ENCODE measurements at places on chromosomes 1 and 21.

DNA sequence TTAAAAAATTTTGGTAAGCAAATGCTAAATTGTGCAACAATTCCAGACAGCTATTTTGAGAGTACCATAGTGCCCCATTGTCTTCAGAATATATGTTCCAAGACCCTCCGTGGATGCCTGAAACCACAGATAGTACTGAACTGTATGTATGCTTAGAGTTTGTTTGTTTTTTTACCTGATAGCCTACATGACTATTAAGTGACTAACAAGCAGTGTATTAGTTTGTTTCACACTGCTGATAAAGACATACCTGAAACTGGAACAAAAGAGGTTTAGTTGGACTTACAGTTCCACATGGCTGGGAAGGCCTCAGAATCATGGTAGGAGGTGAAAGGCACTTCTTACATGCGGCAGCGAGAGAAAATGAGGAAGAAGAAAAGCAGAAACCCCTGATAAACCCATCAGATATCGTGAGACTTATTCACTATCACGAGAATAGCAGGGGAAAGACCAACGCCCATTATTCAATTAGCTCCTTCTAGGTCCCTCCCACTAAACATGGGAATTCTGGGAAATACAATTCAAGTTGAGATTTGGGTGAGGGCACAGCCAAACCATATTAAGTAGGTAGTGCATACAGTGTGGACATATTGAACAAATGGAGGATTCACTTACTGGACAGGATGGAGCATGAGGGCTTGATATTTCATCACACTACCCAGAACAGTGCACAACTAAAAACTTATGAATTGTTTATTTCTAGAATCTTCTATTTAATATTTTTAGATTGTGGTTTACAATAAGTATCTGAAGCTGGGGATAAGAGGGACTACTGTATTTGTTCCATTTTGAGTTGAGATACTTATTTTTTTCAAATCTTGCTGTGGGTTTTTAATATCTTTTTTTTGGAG is 78.5 kb downstream of the LHX9 start:
- no peak for DNase-seq

DNA sequence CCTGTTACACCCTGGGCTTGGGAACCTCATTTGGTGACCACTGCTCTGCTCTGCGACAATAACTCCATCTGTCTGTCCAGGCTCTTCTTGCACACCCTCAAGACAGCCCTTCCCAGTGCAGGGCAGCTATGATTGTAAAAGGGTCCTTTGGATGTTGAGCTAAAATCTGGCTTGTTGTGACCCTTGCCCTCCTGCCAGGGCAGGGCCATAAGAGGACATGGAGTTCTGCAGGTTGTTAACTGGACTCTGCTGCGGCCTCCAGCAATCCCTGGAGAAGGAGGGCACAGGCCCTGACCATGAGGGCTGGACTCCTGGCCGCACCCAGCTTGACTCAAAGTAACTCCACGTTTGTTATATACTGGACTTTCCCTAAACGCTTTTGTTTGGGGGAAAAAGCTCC is 41.2 kb downstream of the DHCR24 start:
- DNase-seq = no peak

DNA sequence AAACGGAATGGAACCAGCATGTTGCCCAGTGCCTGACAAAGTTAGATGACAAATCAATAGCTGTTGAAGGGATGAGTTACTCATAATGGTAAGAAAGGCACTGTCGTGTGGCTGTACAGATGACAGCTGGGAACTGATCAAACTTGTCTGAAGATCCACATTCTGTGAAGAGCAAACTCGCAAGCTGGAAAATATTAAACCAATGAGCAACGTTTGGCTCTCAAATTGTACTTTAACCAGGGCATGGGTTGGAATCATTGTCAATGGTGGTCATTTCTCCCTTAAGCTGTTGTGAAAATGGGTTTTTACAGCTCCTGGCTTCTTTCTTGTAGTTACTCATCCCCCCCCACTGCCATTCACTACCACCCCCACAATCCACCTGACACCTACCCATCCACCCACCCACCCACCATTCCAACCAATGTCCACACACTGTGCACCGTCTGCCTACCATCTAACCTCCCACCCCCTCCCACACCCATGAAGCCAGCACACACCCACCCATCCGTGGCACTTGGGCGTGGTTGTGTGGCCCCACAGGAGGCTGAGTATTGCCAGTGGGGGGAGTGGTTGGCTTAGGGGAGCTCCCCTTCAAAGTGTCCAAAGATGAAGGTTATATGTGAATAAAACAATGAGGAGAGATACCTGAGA is 46.7 kb downstream of the CLDN14 start:
- no peak for DNase-seq

GRCh38 chr1:198649232-198649967 is 10.6 kb downstream of the PTPRC start:
- no peak for DNase-seq

DNA sequence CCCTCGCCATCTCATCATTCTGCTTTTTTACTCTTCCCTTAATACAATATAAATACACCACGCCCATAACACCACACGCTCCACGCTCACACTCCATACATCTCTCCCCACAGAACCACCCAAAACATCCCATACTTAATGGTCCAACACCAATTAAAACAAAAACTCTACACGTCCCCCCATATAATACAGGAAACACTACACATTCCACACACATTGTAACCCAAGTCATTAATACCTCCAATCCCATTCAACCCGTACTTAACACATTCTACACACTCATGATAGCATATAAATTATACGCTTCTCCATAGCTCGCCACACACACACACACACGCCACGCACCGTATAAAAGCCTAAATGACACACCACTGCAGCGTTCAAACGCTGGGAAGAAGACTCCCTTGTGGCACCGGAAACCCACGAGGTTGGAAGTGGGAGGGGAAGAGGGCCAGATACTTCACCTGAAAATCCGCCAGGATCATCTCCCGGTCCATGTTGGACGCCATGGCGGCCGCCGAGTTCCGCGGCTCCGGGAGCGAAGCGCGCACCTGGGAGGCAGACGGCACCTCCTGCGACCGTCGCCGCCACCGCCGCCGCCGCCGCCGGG is 659 bp downstream of the FAF1 start:
- DNase-seq = no peak

GRCh38 chr1:185404291-185404690 is 87.2 kb upstream of the IVNS1ABP start:
- DNase-seq = no peak

DNA sequence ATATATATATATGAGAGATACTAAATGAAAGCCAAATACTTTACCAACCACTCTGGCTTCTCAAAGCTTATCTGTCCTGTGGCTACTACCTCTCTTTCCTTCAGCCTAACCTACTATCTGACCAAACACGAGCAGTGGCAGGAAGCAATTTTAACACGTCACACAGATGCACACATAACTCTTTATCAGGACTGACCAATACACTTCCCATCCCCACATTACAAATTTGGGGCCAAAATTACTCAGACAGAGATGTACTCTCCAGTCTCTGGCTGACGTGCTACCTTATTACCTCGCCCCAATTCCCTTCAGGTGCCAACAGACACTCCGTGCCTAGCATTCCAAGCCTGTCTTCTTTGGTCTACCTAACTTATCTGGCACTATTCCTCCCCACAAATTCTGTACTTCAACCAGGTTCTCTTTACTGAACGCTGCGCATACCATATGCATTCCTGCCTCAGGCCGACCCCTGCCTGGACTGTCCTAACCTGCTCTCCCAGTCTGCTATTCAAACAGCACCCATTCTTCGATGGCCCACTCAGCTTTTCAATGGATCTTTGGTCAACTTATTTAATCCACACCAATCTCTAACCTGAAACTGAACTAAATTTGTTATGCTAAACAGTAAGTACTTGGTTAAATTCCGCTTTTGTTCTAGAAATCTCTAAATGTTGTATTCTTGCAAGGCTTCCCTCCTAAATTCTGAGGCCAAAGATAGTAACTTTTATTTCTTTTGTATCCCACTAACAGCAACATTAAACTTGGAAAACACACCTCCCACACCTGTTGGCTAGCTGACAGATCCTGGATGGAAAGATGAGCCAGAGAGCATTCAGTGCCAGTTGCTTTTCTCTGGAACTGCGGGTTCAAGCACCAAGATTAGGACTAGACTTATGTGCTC is 27.9 kb downstream of the RERE start:
- DNase-seq = no peak

- no peak for DNase-seq
These were observed 235.6 kb upstream of the CACYBP start for GRCh38 chr1:174764191-174764590.

- no peak for DNase-seq
These were observed 152.2 kb downstream of the S1PR1 start for GRCh38 chr1:101388904-101389546.

- no peak for DNase-seq
These were observed 613.3 kb downstream of the AJAP1 start for GRCh38 chr1:5267603-5268235.

- DNase-seq = no peak
These were observed 667.6 kb upstream of the NCAM2 start for GRCh38 chr21:20330652-20331051.

- no peak for DNase-seq
These were observed 45.7 kb downstream of the PSMG1 start for GRCh38 chr21:39137248-39138178.

GRCh38 chr1:63951059-63951946 is 177.5 kb downstream of the ROR1 start:
- no peak for DNase-seq

DNA sequence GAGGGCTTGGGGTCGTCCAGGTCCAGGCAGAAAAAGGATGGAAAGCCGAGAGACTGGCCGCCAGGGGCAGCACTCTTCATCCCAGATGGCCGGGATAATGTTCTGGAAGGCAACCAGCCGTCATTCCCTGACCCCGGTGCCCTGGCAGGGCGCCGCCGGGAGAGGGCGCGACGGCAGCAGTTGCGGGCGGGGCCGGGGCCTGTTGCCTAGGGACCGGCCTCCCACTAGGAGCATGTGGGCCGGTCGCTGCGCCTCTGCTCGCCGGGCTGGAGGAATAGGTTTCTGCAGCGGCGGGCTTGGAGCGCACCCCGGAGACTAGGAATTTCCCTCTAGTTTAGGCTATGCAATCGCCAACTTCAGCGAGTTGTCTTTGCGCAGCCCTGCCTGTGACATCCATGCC is 11.0 kb downstream of the DMRTB1 start:
- no peak for DNase-seq

- DNase-seq = no peak
These were observed 50.9 kb downstream of the DHX9 start for GRCh38 chr1:182889997-182890396.

- no peak for DNase-seq
These were observed 108.2 kb downstream of the CLEC20A start for GRCh38 chr1:178388418-178389145.

GRCh38 chr1:178484698-178485225 is 12.0 kb downstream of the CLEC20A start:
- DNase-seq = no peak

- DNase-seq = no peak
These were observed 10.7 kb downstream of the TMEM81 start for GRCh38 chr1:205073511-205073910.

- no peak for DNase-seq
These were observed 42.9 kb downstream of the COL18A1 start for GRCh38 chr21:45447821-45448220.

- no peak for DNase-seq
These were observed 15.6 kb upstream of the RAP1A start for GRCh38 chr1:111603979-111604378.

DNA sequence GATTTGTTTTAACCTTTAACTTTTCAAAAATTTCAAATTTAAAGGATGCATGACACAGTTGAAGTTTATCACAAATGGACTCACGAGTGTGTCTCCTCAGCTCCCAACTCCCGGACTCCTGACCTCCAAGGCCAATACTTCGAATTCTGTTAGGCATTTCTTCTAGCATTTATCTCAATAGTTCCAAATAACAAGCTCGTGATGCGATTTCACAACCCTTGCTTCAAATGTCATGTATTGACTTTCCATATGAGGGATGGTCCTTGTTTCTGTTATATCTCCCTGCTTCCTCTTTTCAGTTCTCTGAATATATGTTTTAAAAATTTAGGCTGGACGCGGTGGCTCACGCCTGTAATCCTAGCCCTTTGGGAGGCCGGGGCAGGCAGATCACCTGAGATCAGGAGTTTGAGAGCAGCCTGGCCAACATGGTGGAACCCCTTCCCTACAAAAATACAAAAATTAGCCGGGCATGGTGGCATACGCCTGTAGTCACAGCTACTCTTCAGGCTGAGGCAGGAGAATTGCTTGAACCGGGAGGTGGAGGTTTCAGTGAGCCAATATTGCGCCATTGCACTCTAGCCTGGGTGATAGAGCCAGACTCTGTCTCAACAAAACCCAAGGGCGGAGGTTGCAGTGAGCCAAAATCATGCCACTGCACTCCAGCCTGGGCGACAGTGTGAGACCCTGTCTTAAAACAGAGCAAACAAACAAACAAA is 52.0 kb upstream of the TINAGL1 start:
- peak; percentile 89 for DNase-seq

GRCh38 chr1:226422478-226422877 is 14.6 kb upstream of the PARP1 start:
- no peak for DNase-seq

DNA sequence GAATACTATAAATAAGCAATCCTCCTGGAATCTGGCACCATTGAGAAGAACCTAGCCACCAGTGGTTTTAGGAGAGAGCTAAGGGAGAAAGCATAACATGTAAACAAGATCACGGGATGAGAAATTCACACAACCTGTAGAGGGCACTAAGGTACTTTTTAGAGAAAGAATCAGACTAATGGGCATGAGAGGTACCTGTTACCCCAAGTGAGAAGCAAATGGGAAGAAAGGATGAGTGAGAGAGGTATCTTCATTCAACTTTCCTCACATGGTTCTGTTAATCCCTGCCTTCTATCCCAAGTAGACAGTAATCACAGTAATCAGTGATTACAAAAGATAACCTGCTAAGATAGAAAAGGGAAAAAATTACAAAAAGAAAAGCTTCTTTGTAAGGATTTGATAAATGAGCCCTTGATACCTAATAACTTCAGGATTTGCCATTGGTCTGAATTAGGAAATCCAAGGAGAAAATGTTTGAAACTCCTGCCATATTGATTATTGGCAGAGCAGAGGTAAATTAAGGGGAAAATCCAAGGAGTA is 251.1 kb upstream of the ADGRL2 start:
- no peak for DNase-seq

GRCh38 chr1:173122958-173123852 is 72.5 kb upstream of the TNFSF18 start:
- DNase-seq = peak; percentile 96

- DNase-seq = no peak
These were observed 89.9 kb downstream of the FOXD2 start for GRCh38 chr1:47527653-47528272.

DNA sequence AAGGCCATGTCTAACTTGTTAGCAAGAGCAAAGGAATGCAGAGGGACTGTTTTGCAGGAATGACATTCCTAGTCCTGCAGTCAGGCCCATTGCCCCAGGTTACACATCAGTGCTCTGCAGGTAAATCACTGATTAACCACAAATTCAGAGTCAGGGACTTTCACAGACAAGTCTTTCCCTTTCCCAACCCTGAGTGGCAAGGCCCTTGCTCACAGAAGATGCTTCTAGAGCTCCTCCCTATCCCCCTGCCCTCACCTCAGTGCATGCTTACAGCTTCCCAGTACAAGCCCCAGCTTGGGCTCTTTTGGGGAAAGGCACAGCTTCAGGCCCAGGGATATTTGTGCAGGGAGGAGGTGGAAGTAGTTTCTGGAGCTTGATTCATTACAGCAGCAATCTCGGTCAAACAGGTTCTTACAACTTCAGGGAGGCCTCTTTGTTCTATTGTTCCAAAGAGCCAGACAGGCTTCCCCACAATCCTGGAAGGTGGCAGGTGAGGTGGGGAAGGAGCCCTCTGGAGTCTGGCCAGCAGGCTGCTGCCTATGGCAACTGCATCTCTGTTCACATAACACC is 53.9 kb downstream of the CASQ2 start:
- no peak for DNase-seq

- no peak for DNase-seq
These were observed 96.0 kb upstream of the TRABD2B start for GRCh38 chr1:48093147-48093546.
